ENCODE measurements at places on chromosomes 3 and 15. TPM values are rescaled to one million over a fixed set of nuclear protein-coding genes. Genes with fewer than 3 reads are reported as not detected.

DPPA2 gene
- total RNA-seq, result not detected

DNA sequence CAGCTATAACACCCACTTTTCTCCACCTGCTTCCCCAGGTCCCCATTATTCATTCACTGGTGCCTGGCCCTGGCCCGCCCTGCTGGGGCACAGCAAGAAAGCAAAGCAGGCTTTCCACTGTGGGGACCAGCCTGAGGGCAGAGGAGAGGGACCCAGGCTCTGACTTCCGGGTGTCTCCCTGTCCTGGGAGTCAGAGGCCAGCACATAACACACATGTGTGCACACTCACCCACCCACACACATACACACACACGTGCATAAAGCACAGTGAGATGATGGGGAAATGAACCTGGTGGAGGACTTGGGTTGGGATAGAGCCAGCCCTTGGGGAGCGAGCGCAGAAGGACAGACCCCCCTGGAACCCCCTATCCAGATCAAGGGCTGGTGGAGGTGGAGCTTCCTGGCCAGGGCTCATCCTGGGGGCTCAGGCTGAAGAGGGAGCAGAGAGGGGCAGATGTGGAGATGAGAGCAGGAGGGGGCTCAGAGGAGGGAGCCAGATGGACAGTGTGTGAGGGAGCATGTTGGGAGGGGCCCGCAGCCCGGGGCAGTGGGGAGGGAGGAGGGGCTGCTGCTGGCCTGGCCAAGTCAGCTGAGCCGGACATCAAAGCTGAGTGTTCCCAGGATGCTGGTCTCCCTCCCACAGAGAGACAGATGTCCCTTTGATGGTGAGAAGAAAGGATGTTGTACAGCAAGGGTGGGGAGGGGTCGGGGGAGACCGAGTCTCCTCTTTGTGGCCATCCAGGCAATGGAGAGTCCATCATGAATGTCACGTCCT is 78.2 kb downstream of the LINGO1 start:
- no peaks in the 10 kb centered on the region for H3K27me3 ChIP-seq
- H3K27ac ChIP-seq, result peak overlapping the region; percentile 27
- peaks cover 21% of the 10 kb centered on the region for H3K4me1 ChIP-seq
- DNase-seq, result no peak

- no peaks in the 10 kb centered on the region for H3K4me1 ChIP-seq
- no peak for DNase-seq
- H3K4me3 ChIP-seq, result no peak overlapping the region
- H3K27ac ChIP-seq, result no peak overlapping the region
- H3K36me3 ChIP-seq, result no peaks in the 10 kb centered on the region
- no peaks in the 10 kb centered on the region for H3K27me3 ChIP-seq
These were observed 14.7 kb downstream of the VGLL3 start for GRCh38 chr3:86976219-86976618.

DNA sequence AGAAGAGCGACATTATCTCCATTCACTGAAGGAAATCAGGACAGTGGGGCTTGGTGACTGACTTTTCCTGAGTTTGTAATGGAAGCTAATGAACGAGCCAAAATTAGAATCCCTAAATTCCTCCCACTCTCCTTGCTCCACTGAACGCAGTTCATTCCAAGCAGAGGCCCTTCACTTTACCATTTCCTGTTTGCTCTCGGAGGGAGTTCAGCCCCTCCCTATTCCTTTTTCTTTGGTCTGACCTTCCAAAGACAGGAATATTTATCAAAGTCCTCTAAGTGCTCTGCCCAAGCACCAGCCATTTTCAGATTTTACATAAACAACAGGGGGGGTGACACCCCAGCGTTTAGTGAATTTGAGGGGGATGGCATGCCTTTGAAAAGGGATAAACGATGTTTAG is 24.0 kb upstream of the PTPRG start:
- no peaks in the 10 kb centered on the region for H3K36me3 ChIP-seq
- H3K4me3 ChIP-seq, result no peak overlapping the region
- peaks cover 13% of the 10 kb centered on the region for H3K4me1 ChIP-seq
- DNase-seq, result peak; percentile 71

- no peaks in the 10 kb centered on the region for H3K36me3 ChIP-seq
- no peaks in the 10 kb centered on the region for H3K4me1 ChIP-seq
- no peak overlapping the region for H3K4me3 ChIP-seq
- peaks cover 36% of the 10 kb centered on the region for H3K27me3 ChIP-seq
These were observed 62.3 kb upstream of the CPOX start for GRCh38 chr3:98655666-98656065.

DNA sequence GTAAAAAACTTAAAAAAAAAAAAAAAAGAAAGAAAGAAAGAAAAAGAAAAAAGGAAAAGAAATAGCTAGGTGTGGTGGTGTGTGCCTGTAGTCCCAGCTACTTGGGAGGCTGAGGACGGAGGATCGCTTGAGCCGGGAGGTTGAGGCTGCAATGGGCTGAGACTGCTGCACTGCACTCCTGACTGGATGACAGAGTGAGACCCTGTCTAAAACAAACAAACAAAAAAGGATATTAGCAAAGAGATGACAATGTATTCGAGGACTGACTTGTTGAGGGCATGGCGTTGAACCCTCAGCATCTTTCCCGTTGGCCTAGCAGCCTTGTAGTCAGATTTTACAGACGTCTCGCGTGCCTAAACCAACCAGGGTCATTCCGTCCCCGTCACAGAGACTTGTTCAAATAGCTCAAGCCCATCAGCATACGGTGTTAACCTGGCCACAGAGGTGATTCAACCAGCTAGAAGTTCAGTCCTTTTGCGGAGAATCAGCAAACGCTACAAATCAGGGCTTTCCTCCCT is 528 bp upstream of the NIT2 start:
- DNase-seq, result no peak
- H3K27ac ChIP-seq, result peak overlapping the region; percentile 4
- H3K27me3 ChIP-seq, result no peaks in the 10 kb centered on the region
- peak overlapping the region; percentile 61 for H3K4me3 ChIP-seq
- peaks cover 11% of the 10 kb centered on the region for H3K4me1 ChIP-seq
- no peaks in the 10 kb centered on the region for H3K36me3 ChIP-seq

- no peaks in the 10 kb centered on the region for H3K27me3 ChIP-seq
- H3K4me3 ChIP-seq, result peak overlapping the region; percentile 8
- H3K4me1 ChIP-seq, result no peaks in the 10 kb centered on the region
- H3K27ac ChIP-seq, result peak overlapping the region; percentile 8
- no peaks in the 10 kb centered on the region for H3K36me3 ChIP-seq
These were observed 10.3 kb upstream of the KIF7 start for GRCh38 chr15:89665449-89666181.

PLCB2 gene
- total RNA-seq, result 16.9 TPM

- no peak for DNase-seq
- no peaks in the 10 kb centered on the region for H3K36me3 ChIP-seq
- no peaks in the 10 kb centered on the region for H3K4me1 ChIP-seq
- H3K27me3 ChIP-seq, result no peaks in the 10 kb centered on the region
These were observed 19.5 kb downstream of the NBEAL2 start for GRCh38 chr3:46998852-46999515.

DNA sequence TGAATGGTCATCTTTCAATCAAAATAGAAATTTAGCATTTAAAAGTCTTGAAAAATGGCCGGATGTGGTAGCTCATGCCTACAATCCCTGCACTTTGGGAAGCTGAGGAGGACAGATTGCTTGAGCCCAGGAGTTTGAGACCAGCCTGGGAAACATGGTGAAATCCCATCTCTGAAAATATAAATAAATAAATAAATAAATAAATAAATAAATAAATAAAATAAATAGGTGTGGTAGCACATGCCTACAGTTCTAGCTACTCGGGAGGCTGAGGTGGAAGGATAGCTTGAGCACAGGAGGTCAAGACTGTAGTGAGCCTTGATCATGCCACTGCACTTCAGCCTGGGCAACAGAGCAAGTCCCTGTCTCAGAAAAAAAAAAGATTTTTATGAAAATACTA is 25.9 kb downstream of the SLC30A4 start:
- no peak for DNase-seq
- H3K27me3 ChIP-seq, result no peaks in the 10 kb centered on the region
- H3K36me3 ChIP-seq, result no peaks in the 10 kb centered on the region
- H3K4me1 ChIP-seq, result no peaks in the 10 kb centered on the region

GRCh38 chr15:68553994-68554720 is 24.6 kb upstream of the CORO2B start:
- H3K27me3 ChIP-seq, result peaks cover 7% of the 10 kb centered on the region
- DNase-seq, result peak; percentile 73
- H3K4me3 ChIP-seq, result no peak overlapping the region
- H3K36me3 ChIP-seq, result no peaks in the 10 kb centered on the region

GRCh38 chr15:40320931-40321371 is 2.5 kb upstream of the INAFM2 start:
- no peaks in the 10 kb centered on the region for H3K27me3 ChIP-seq
- peaks cover 29% of the 10 kb centered on the region for H3K4me1 ChIP-seq
- no peak overlapping the region for H3K4me3 ChIP-seq
- DNase-seq, result peak; percentile 76
- H3K27ac ChIP-seq, result peak overlapping the region; percentile 63
